Stimulated activated CD4-positive, alpha-beta T cell treated with anti-CD3 and anti-CD28 coated beads, Interleukin-1b, Interleukin-23, amount 100 ng/mL, for 1 hour (primary cell): ENCODE measurements at places on chromosomes 11 and 22.

- no peak for DNase-seq
These were observed 456.9 kb downstream of the BRD1 start for GRCh38 chr22:49370627-49371301.

- DNase-seq: no peak
These were observed 2.5 kb upstream of the IGLL5 start for GRCh38 chr22:22884888-22885840.

- no peak for DNase-seq
These were observed 205.1 kb downstream of the TENM4 start for GRCh38 chr11:79235696-79236095.

GRCh38 chr22:39229688-39230260 lies 15.0 kb downstream of the PDGFB start:
- DNase-seq: no peak

- DNase-seq: no peak
These were observed 153.8 kb upstream of the ARHGAP20 start for GRCh38 chr11:110866081-110866480.

DNA sequence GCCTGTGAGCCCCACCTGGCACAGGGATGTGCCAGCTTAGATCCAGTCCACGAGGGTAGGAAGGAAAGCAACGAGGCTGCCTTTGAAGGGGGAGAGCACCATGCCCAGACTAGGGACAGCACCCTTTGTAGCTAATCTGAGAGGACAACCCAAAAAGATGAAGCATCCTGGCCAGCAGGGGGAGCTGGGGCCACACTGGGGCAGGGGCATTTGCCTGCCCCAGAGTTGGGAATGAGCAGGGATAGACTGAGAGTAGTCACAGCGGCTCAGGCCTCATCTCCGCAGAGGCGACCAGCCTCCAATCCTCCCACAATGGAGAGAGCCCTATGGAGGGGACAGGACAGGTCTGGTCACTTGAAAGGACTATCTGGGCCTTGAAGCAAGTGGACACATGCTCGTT lies 16.4 kb downstream of the LMO1 start:
- DNase-seq: no peak
